CD4-positive, alpha-beta T cell treated with Interleukin-6 at 100 ng/mL for 8 hours (primary cell): ENCODE measurements at places on chromosomes 12 and 14.

- no peak for DNase-seq
Observed at GRCh38 chr12:119207063-119207560, 28.4 kb downstream of the HSPB8 start.

GRCh38 chr14:73392329-73393257, 65.8 kb downstream of the NUMB start:
- DNase-seq, result no peak

DNA sequence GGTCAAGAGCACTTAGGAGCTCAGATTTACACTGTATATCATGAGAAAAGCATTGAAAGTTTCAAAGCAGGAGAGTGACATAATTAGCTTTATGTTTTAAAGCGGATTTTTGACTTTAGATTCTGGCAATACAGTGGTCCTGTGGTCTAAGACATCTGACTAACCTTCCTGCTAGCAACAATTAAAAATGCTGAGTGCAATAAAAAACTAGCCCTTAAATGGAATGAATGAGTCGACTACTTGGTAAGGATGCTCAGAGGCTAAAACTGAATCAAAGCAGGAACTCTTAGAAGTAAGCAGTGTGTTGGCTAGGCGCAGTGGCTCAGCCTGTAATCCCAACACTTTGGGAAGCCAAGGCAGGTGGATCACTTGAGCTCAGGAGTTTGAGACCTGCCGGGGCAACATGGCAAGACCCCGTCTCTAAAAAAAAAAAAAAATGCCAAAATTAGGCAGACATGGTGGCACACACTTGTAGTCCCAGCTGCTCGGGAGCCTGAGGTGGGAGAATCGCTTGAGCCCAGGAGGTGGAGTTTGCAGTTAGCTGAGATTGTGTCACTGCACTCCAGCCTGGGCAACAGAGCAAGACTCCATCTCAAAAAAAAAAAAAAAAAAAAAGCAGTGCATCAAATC, 18.9 kb downstream of the BICD1 start:
- DNase-seq, result no peak

GRCh38 chr14:101823511-101824120, 62.1 kb downstream of the PPP2R5C start:
- peak; percentile 78 for DNase-seq

GRCh38 chr12:31466768-31467167, 124.2 kb downstream of the DENND5B start:
- DNase-seq, result no peak

GRCh38 chr12:91817517-91817916, 328.1 kb downstream of the BTG1 start:
- DNase-seq, result no peak

GRCh38 chr14:104935026-104935650, 10.5 kb downstream of the PLD4 start:
- no peak for DNase-seq

DNA sequence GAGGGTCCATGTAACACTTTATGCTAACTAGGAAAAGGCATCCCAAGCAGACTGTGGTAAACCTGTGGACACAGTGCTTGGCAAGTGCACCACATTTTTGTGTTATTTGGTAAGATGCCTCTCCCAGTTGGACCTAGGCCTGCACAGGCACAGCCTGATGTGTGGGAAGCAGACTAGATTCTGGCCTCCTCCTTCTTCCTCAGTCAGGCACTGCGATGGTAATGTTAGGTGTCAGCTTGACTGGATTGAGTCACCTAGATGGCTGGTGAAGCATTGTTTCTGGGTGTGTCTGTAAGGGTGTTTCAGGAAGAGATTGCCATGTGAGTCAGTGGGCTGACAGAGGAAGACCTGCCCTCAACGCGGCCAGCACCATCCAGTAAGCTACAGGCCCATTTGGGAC, 25.3 kb upstream of the RHOJ start:
- no peak for DNase-seq

DNA sequence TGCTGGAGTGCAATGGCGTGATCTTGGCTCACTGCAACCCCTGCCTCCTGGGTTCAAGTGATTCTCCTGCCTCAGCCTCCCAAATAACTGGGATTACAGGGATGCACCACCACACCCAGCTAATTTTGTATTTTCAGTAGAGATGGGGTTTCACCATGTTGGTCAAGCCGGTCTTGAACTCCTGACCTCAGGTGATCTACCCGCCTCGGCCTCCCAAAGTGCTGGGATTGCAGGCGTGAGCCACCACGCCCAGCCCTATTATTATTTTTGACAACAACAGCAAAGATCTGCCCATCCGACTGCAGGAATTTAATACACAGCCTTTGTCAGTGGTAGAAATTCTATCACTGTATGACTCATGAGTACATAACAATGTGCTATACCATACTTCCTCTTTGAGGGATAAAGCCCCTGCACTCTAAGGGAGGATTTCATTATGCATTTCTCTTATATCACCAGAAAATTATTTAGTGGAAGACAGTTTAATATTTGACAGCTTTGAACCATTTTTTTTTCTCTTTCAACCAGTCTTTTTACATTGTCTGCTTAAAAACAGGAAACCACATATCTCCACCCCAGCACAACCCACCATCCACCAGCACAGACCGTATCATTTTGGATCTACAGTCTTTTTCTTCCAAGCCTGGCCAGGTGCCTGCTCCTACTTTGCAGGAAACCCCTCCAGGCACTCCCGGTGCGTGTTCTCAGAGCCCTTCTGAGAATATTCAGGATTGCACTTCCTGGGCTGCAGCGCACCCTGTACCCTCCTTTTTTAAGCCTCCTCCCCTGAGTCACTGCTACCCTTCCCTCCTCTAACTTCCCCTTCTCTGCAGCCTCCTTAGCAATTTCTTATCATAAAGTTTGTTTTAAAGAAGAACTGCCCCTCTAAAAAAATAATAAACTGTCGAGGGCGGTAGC, 594 bp downstream of the ARHGDIB start:
- peak; percentile 63 for DNase-seq

DNA sequence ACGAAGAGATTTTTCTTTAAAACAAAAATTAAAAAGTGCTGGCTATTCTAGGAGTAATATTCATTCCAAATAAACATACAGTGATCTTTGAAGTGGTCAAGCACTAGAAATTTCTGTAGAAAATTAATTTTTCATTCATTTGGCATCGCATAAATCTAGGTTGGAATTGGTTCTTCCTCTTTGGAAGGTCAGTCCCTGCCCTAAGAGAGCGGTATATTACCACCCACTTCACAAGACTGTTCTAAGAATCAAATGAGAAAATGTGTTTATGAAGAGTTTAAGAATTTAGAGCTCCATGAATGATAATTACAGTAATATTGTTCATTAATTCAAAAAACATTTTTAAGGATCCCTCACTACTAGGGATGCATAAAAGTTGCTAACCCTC, 444 bp upstream of the GEMIN2 start:
- DNase-seq, result no peak

GRCh38 chr14:100708425-100709288, 18.0 kb upstream of the DLK1 start:
- no peak for DNase-seq

- DNase-seq, result no peak
Observed at GRCh38 chr12:40515041-40515816, 177.0 kb upstream of the CNTN1 start.

DNA sequence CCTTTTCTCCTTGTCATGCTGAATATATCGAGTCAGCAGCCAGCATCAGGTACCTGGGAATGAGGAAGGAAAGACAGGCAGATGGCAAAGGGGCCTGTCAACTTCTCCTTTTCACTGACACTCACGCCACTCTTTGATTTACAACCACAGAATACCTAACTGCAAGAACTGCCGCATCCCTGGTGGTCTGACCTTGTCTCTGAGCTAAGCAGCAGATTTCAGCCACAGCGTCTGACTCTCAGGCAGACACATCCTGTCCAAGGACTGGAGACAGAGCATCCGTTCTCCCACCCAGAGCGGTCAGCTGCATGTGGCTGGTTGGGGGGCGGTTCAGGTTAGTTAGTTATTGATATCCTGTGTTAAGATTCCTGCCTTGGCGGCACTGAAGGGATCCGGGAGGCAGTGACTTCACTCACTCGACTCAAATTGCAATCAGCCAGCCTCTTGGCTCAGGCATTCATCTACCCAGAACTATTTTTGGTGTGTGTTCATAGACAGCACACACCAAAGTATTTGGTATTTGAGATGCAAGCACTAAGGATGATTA, 11.2 kb upstream of the MAP1LC3B2 start:
- no peak for DNase-seq

GRCh38 chr12:76777765-76778216, 13.9 kb downstream of the ZDHHC17 start:
- DNase-seq, result no peak

GRCh38 chr12:63870838-63871237, 26.3 kb downstream of the SRGAP1 start:
- DNase-seq, result no peak

GRCh38 chr12:5952031-5952430, 7.0 kb upstream of the ANO2 start:
- DNase-seq, result no peak

DNA sequence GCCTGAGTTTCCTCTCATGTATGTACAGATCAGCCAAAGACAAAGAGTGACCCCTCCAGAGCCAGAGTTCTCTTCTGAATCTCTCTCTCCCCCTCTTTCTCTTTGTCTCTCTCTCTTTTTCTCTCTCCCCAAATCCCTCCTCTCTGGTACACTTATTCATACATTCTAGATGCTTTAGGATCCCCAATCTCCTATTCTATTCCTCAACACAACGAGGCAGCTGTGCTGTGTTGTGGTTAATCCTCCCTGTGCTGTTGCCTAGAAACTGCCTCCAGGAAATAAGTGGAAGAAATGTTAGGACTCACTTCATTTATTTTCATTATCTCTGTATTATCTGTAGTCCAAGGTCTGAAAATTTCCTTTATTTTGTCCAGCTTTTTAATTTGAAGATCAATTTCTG, 350.5 kb upstream of the OR4E1 start:
- DNase-seq, result no peak

DNA sequence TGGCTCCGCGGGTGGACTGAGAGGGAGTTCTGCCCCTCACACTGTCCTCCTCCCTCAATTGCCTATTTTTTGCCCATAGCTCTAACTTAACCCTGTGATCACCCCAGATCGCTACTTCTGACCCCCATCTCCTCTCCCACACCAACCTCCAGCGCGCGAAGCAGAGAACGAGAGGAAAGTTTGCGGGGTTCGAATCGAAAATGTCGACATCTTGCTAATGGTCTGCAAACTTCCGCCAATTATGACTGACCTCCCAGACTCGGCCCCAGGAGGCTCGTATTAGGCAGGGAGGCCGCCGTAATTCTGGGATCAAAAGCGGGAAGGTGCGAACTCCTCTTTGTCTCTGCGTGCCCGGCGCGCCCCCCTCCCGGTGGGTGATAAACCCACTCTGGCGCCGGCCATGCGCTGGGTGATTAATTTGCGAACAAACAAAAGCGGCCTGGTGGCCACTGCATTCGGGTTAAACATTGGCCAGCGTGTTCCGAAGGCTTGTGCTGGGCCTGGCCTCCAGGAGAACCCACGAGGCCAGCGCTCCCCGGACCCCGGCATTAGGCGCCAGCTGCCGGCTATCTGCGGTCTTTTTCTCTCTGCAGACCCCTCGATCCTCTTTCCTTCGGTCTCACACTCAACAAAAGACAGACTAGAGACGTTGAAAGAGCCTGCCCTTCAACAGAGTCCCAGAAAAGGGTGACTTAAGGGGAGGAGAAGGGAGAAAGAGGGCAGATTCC, 3.0 kb upstream of the TBX3 start:
- DNase-seq, result no peak

- DNase-seq, result no peak
Observed at GRCh38 chr14:98651037-98651436, 621.0 kb downstream of the BCL11B start.

DNA sequence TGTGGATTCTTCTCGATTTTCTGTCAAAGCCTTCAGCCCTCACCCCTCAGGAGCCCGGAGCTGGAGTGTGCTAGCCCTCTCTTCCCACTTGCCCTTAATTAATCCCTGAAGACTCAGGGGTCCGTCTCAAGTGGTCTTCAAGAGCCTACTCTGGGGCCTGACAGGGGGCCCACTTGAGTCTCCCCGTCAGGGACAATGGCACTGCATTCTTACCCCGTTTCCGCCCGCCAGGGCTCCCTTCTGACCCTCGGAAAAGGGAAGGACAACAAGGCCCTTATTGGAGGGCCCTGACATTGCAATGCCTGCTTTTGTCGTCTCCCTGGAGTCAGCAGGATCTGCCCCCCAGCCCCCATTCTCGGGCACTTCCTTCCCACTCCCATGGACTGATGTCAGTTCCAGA, 34.4 kb downstream of the TBX3 start:
- DNase-seq, result no peak

DNA sequence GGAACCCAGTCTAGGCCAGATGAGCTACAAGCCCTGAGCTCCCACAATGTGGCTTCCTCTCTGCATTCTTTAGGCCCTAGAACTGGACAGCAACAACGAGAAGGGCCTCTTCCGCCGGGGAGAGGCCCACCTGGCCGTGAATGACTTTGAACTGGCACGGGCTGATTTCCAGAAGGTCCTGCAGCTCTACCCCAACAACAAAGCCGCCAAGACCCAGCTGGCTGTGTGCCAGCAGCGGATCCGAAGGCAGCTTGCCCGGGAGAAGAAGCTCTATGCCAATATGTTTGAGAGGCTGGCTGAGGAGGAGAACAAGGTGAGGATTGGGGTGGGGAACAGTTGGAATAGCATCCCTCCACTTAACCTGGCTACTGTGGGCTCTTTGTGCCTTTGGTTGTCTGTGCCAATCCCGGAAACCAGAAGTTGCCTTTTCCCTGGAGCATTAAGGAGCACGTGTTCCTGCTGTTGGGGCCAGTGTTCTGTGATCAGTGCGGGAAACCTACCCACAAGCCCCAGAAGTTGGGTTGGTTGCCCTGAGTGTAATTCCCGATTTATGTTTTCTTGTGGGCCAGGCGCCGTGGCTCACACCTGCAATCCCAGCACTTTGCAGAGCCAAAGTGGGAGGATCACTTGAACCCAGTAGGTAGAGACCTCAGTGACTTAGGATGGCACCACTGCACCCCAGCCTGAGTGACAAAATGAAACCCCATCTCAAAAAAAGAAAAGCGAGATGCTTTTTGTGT, 6.4 kb downstream of the FKBP4 start:
- no peak for DNase-seq

DNA sequence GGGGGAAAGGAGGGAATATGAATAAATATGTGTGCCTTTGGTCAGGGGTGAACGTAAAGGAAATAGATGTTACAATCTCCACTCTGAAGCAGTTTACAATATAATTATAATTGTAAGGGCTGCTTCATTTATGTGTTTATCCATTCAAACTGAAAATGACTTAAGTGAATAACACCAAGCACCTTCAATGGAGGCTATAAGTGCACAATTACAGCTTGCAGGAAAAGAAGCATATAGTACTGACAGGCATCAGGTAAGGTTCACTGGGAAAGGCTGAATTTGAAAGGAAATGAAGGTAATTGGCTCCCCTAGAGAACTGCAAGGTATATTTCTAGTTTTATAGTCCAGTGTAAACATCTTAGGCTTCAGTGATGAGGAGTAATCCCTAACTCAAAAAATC, 192.7 kb downstream of the STXBP6 start:
- DNase-seq, result no peak

DNA sequence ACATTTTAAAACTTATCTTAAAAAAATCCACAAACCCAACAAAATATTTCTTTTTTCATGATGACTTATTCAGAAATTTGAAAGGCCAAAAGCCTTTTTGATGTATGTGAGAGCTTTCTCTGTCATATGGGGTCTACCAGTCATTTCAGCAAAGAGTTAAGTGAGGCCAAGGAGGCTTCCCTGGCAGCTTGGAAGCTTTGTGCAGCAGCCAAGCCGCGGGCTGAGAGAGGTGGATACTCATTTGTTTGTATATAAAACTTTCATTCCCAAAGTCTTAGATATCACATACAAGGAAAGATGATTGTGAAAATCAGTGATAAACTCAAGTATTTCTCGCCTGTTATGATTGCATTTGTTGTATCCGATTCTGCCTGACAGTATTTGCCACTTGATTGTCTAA, 48.5 kb upstream of the RNU6-8 start:
- DNase-seq, result no peak

- DNase-seq, result no peak
Observed at GRCh38 chr12:80778005-80778541, 61.4 kb downstream of the MYF5 start.
